ENCODE measurements at places on chromosomes 7 and 10. TPM values are rescaled to one million over a fixed set of nuclear protein-coding genes. Genes with fewer than 3 reads are reported as not detected.

PRR15 gene
- 3.0 TPM for total RNA-seq

OR6B1 gene
- total RNA-seq, result not detected

NKX1-2 gene
- not detected for total RNA-seq

GALNT17 gene
- total RNA-seq, result 27.0 TPM

LAMTOR4 gene
- total RNA-seq, result 36.3 TPM
